ENCODE measurements at places on chromosomes 1 and 21. TPM values are rescaled to one million over a fixed set of nuclear protein-coding genes. Genes with fewer than 3 reads are reported as not detected.

GRCh38 chr1:57489358-57490036, 65.6 kb upstream of the DAB1 start:
- H3K27me3 ChIP-seq, result no peaks in the 10 kb centered on the region
- no peaks in the 10 kb centered on the region for H3K36me3 ChIP-seq
- H3K27ac ChIP-seq, result no peak overlapping the region
- H3K4me1 ChIP-seq, result no peaks in the 10 kb centered on the region

DNA sequence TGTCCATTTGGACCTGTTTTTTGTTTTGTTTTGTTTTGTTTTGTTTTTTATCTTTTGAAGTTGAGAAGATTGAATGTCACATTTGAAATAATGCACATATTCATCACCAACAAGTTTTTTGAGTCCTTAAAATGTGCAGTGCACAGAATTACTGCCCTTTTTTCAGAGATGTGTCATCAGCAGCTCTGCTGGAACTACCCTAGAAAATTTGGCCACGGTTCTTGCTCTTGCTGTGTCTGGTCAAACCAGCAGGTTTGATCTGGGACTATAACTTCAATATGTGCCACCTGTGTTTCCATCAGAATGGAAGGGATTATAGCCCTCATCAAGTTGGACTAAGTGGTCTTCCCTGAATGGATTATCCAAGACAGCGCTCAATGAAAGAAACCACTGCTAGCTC, 24.1 kb upstream of the CNN3 start:
- no peak overlapping the region for H3K27ac ChIP-seq
- no peaks in the 10 kb centered on the region for H3K36me3 ChIP-seq
- H3K27me3 ChIP-seq, result no peaks in the 10 kb centered on the region
- no peak overlapping the region for H3K4me3 ChIP-seq
- no peaks in the 10 kb centered on the region for H3K4me1 ChIP-seq
- DNase-seq, result no peak

The ADGRB2 gene
- total RNA-seq, result 0.13 TPM

- H3K36me3 ChIP-seq, result no peaks in the 10 kb centered on the region
- no peak overlapping the region for H3K27ac ChIP-seq
- DNase-seq, result no peak
- peaks cover 2% of the 10 kb centered on the region for H3K27me3 ChIP-seq
- H3K4me1 ChIP-seq, result no peaks in the 10 kb centered on the region
Measured at GRCh38 chr1:51644533-51645197, 27.8 kb downstream of the OSBPL9 start.

The YARS1 gene
- 205 TPM for total RNA-seq

The ORC1 gene
- 39.6 TPM for total RNA-seq

GRCh38 chr1:80225510-80225909, 1219.0 kb upstream of the ADGRL4 start:
- no peak overlapping the region for H3K4me3 ChIP-seq
- H3K27ac ChIP-seq, result no peak overlapping the region
- no peaks in the 10 kb centered on the region for H3K27me3 ChIP-seq
- no peaks in the 10 kb centered on the region for H3K4me1 ChIP-seq
- H3K36me3 ChIP-seq, result no peaks in the 10 kb centered on the region
- DNase-seq, result no peak

GRCh38 chr1:224548676-224549075, 67.4 kb upstream of the CNIH3 start:
- H3K36me3 ChIP-seq, result no peaks in the 10 kb centered on the region
- DNase-seq, result no peak
- H3K4me1 ChIP-seq, result peaks cover 2% of the 10 kb centered on the region
- H3K27me3 ChIP-seq, result no peaks in the 10 kb centered on the region

The AMPD1 gene
- total RNA-seq, result not detected

The CFAP74 gene
- total RNA-seq, result not detected

- H3K4me1 ChIP-seq, result peaks cover 15% of the 10 kb centered on the region
- H3K4me3 ChIP-seq, result no peak overlapping the region
- DNase-seq, result no peak
- peaks cover 37% of the 10 kb centered on the region for H3K27me3 ChIP-seq
- H3K36me3 ChIP-seq, result no peaks in the 10 kb centered on the region
- no peak overlapping the region for H3K27ac ChIP-seq
Measured at GRCh38 chr1:204688776-204689175, 3.2 kb upstream of the LRRN2 start.

The KIF17 gene
- total RNA-seq, result not detected

GRCh38 chr1:200969726-200970561, 53.6 kb downstream of the KIF21B start:
- DNase-seq, result no peak
- H3K27ac ChIP-seq, result no peak overlapping the region
- no peaks in the 10 kb centered on the region for H3K27me3 ChIP-seq
- no peak overlapping the region for H3K4me3 ChIP-seq

- no peak for DNase-seq
- H3K27ac ChIP-seq, result no peak overlapping the region
- peaks cover 43% of the 10 kb centered on the region for H3K4me1 ChIP-seq
- no peaks in the 10 kb centered on the region for H3K27me3 ChIP-seq
Measured at GRCh38 chr1:192565946-192566345, 9.6 kb upstream of the RGS1 start.

GRCh38 chr21:24844671-24845070, 762.6 kb downstream of the MRPL39 start:
- DNase-seq, result no peak
- no peaks in the 10 kb centered on the region for H3K4me1 ChIP-seq
- H3K4me3 ChIP-seq, result no peak overlapping the region
- no peak overlapping the region for H3K27ac ChIP-seq

GRCh38 chr1:164772635-164773034, 213.7 kb downstream of the PBX1 start:
- no peak overlapping the region for H3K4me3 ChIP-seq
- DNase-seq, result no peak
- H3K4me1 ChIP-seq, result no peaks in the 10 kb centered on the region
- no peaks in the 10 kb centered on the region for H3K27me3 ChIP-seq
- H3K36me3 ChIP-seq, result no peaks in the 10 kb centered on the region

The HSD3B1 gene
- not detected for total RNA-seq

DNA sequence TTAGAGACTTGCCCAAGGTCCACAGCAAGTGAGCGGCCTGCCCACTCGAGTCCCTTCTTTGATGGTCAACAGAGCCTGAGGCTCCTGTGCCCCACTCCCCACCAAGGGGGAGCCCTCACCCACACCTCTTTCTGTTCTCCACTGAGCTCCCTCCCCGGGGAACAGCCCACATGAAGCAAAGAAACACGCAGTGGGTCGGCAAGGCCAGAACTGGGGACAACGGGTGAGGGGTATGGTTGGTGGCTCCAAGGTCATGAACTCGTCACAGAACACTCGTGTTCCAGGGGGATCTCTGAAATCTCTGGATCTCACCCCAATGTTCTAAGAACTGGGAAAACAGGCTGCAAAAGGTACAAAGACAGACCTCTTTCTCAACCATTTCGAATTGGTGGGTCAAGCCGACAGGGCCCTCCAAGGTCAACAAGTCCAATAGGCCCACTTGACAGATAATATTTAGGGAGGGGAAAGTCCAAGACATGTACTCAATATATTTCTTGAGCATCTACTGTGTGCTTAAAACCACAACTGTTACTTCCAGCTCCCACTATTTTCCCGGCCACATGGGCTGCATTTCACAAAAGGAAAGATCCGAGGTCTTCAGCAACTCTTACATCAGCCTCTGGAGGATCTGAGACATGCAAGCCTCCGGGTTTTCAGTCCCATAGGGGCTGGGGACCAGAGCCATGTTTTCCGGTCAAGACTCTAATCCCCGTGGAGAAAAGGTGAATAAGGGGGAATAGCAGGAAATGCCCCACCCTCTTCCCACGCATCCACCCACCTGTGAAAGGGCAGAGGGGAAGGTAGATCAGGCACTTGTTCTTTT, 1.1 kb upstream of the RAP1GAP start:
- DNase-seq, result no peak
- H3K36me3 ChIP-seq, result no peaks in the 10 kb centered on the region
- H3K4me3 ChIP-seq, result peak overlapping the region; percentile 54
- H3K4me1 ChIP-seq, result peaks cover 5% of the 10 kb centered on the region
- H3K27me3 ChIP-seq, result peaks cover 39% of the 10 kb centered on the region

The RIPPLY3 gene
- 0.10 TPM for total RNA-seq

The TNNT2 gene
- total RNA-seq, result not detected

GRCh38 chr1:246420300-246420699, 86.8 kb downstream of the SMYD3 start:
- no peak overlapping the region for H3K27ac ChIP-seq
- H3K36me3 ChIP-seq, result peaks cover 8% of the 10 kb centered on the region
- peaks cover 13% of the 10 kb centered on the region for H3K4me1 ChIP-seq

- no peak overlapping the region for H3K27ac ChIP-seq
- peaks cover 14% of the 10 kb centered on the region for H3K4me1 ChIP-seq
- peaks cover 5% of the 10 kb centered on the region for H3K27me3 ChIP-seq
- DNase-seq, result no peak
Measured at GRCh38 chr21:41706263-41706639, 60.6 kb downstream of the RIPK4 start.

DNA sequence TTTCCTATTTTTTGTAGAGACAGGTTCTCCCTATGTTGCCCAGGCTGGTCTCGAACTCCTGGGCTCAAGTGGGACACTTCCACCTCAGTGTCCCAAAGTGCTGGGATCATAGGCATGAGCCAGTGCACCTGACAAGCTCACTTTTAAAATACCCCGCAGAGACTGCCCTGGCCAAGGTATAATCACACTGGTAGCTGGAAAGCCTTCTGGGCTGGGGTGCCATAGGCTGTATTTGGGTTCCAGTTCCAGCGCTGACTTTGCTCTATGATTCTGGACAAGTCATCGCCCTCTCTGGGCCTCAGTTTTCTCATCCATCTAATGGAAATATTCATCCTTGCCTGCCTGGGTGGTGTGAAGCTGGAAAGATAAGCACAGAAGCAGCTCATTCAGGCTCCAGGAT, 10.4 kb downstream of the LDLRAD1 start:
- no peak overlapping the region for H3K4me3 ChIP-seq
- H3K36me3 ChIP-seq, result no peaks in the 10 kb centered on the region
- no peak for DNase-seq
- H3K27ac ChIP-seq, result no peak overlapping the region

DNA sequence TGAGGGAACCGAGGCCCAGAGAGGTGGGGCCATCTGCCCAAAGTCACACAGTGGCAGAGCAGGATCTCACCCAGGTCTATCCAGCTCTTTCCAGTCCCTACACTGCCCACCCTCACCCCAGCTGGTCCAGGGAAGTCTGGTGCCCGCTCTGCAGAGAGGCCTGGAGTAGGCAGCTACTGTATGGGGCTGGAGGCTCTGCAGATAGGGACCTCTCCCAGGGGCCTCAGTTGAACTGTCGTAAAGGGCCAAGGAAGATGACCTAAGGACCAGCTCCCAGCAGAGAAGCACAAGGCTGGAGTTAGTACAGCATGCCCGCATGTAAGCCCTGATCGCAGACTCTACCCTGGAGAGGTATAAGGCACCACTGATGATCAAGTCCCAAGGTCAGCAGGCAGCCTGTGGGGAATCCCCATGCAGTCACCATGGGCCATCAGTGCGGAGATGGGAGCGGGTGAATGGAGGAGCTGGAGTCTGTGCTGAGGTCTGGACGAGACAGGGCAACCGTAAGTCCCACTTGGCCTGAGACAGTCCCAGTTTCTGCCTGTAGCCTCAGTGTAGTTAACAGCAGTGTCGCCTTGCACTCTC, 320.2 kb downstream of the MATN1 start:
- no peaks in the 10 kb centered on the region for H3K4me1 ChIP-seq
- H3K36me3 ChIP-seq, result no peaks in the 10 kb centered on the region
- no peak overlapping the region for H3K4me3 ChIP-seq
- DNase-seq, result no peak

- no peaks in the 10 kb centered on the region for H3K36me3 ChIP-seq
- H3K27me3 ChIP-seq, result peaks cover 15% of the 10 kb centered on the region
- H3K4me3 ChIP-seq, result no peak overlapping the region
- no peak for DNase-seq
- no peak overlapping the region for H3K27ac ChIP-seq
Measured at GRCh38 chr1:236354330-236355147, 39.5 kb upstream of the EDARADD start.

The ARHGEF16 gene
- total RNA-seq, result not detected

The RPL5 gene
- total RNA-seq, result 1,120 TPM

DNA sequence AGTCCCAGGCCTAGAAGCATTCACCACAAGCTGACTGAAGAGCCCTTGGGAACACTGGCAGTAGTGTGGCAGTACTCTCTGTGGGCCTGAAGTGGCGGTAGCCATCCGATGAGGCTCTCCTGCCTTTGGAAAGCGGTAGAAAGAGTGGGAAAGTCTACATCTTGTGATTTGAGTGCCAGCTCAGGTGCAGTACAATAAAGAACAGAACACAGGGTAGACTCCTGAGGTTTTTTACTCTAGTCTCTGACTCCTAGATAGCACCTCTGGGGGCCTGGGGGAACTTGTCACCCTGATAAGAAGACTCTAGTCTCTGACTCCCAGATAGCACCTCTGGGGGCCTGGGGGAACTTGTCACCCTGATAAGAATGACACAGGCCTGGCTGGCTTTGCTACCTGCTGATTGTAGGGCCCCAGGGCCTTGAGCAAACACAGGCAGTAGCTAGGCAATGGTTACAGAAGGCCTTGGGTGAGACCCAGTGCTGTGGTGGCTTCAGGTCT, 18.0 kb upstream of the IL20 start:
- H3K36me3 ChIP-seq, result no peaks in the 10 kb centered on the region
- peaks cover 35% of the 10 kb centered on the region for H3K27me3 ChIP-seq
- no peak overlapping the region for H3K27ac ChIP-seq
- DNase-seq, result no peak
- no peaks in the 10 kb centered on the region for H3K4me1 ChIP-seq

Data from activated T-helper 1 cell treated with anti-CD3 and anti-CD28 coated beads, Interleukin-12 subunit alpha, Interleukin-12 subunit beta, Interleukin-2, Interleukin-4 antibody, amounts not matched to agents 30 ng/mL and 10 ng/mL and 1 ng/mL, durations not matched to agents 14 hours and 24 hours and 36 hours (primary cell).